ENCODE measurements at places on chromosomes 6 and 20.

GRCh38 chr6:15642276-15642675, 20.6 kb downstream of the DTNBP1 start:
- DNase-seq, result no peak

DNA sequence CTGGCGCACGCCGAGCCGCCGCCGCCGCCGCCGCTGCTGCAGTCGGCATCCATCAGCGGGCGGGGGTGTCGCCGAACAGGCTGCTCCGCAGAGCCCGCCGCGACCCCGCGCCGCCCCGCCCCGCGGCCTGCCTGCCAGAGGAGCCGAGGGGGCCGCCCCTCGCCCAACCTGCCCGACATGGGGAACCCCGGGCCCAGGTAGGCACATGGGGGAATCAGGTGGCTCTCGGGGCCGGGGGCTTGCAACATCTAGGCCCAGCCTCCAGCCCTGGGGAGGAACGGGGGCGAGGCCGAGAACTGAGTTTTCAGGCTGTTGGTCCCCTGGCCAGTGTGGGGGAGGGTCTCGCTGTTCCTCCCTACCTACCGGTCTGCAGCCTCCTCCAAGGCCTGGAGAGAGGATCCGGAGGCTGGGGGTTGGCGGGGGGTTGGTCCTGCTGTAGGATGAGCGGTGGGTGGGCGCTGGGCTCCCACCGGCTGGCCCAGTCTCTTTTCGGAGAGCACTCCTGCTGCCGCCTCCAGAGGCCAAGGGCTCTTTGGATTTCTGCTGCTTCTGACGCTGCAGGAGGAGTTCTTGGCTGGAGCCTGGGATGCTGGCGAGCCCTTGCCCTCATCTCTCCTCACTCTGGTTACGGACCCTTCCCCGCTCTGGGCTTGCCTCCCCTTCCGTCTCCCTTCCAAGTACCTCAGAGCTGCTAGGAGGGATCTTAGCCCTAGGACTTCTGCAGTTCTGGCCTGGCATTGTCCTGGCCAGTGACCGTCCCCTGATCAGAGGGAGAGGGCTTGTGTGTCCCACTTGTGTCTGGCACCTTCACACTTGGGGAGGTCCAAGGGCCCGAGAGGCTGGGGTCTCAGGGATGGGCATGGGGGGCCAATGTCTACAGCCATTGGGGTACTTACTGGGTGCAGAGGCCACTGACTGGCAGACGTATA, at the start of gene EPB41L1:
EPB41L1 (plus strand) TSS at position 41 of the 929 bp plus-strand sequence. CDS start 19,038 bp downstream, outside the sequence.
- DNase-seq, result no peak

DNA sequence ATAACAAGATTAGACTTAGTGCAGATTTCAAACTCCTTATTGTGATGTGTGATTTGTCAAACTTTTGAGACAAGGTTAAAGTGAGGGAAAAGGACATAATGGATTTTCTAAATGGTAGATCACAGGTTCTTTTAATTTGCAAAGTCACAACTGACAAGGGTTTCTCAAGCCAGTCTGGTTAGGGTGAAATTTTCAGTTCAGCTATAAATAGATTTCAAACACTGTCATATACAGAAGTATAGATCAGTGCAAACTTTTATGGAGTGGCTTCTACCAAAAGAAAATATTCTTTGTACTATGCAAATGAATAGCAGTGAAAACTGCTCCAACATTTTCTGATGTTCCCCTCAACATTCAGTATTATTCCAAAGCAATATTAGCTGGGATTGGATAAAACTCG, 337.1 kb upstream of the MAN1A1 start:
- DNase-seq, result no peak

GRCh38 chr6:12577124-12577850, 139.3 kb upstream of the PHACTR1 start:
- DNase-seq, result no peak

DNA sequence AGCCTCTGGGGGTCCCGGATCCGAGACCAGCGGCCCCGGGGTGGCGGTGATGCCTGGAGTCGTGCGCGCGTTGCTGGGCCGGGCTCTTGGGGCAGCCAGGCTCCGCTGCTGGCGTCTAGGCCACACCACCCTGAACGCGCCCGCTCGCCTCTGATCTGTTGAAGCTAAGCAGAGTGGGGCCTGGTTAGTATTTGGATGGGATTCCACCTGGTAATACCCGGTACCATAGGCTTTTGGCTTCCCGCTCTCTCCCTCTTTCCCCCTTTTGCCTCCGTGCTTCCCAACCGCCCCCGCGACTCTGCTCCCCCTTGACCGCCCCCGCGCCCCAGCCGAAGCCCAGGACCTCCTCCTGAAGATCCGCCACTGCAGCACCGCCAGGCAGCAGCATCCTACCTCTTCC, 1383.5 kb upstream of the DEFB115 start:
- DNase-seq, result peak; percentile 70

GRCh38 chr6:140601021-140601808, 1226.8 kb upstream of the CITED2 start:
- no peak for DNase-seq

GRCh38 chr6:121760745-121761144, 325.3 kb downstream of the GJA1 start:
- DNase-seq, result no peak

DNA sequence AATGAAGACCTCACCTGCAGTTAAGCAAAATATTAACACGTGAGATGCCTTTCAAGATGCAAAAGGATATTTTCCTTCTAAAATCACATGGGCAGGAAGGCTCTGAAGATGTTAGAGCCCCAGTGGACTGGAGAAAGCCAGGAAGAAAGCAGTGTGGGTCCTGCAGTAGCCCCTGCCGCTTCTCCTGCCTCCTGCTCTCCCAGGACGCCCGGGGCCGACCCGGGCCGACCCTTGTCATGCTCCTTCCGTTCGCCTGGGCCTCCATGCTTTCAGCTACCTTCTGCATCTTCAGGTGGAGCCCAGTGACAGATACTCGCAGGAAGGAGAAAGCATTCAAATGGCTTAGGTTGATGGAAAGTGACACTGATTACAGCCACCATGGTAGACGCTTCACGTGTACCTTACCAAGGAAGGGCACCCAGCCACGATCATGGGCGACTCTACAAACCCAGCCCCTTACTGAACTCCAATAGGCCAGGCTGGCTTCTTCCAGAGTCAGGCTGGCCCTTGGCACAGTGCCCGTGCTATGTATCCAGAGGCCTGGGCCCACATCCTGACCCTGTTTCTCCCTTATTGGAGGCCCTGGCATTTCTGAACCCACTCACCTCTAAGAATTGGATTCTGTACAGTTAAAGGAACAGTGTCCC, 69.0 kb downstream of the TCP11 start:
- no peak for DNase-seq

GRCh38 chr20:971346-971745, 30.8 kb downstream of the RSPO4 start:
- DNase-seq, result no peak

GRCh38 chr20:37574199-37574890, 46.7 kb upstream of the BLCAP start:
- no peak for DNase-seq

- DNase-seq, result no peak
Measured at GRCh38 chr6:160933256-160933655, 58.3 kb upstream of the MAP3K4 start.
